Activated naive CD4-positive, alpha-beta T cell treated with anti-CD3 and anti-CD28 coated beads for 36 hours (primary cell): ENCODE measurements at places on chromosomes 5 and 9. TPM values are rescaled to one million over a fixed set of nuclear protein-coding genes. Genes with fewer than 3 reads are reported as not detected.
A peak's percentile ranks its signal among the peaks of the same experiment; 100 is the strongest.

Gene BASP1
- 0.94 TPM for total RNA-seq

DNA sequence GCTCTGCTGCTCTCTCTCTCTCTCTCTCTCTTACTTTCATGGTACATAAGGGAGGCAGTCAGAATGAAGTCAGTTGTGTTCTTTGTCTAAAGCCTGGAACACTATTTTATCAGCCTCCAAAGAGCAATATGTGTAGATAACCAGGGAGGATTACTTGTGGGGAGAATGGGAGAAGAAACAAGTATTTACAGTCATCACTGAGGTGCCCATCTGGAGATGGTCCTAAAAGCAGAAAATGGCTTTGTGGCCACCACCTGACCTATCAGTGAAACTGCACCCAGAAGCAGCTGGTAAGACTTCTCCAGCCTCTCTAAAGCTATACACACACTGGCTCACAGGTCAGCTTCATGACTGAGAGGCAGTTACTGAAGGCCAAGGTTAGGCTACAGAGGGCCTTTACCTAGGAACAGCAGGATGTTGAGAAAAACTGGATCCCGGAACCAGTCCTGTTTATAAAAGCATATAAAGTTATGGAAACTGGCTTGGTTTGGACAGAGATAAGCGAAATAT lies 75.1 kb downstream of the MRPS27 start:
- DNase-seq = no peak

DNA sequence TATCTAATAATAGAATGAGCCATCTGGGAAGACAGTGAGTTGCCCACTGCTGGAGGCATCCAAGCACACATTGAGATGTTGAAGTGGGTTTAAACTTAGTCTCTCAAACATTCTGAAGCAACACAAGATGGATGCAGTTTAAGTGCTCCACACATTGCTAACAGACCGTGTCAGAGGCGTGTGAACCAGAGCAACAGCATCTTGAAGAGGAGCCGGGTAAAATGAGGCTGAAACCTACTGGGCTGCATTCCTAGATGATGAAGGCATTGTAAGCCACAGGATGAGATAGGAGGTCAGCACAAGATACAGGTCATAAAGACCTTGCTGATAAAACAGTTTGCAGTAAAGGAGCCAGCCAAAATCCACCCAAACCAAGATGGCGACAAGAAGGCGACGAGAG lies 73.5 kb upstream of the TMEM215 start:
- DNase-seq = no peak

GRCh38 chr5:89267788-89268187 lies 384.8 kb upstream of the MEF2C start:
- no peak for DNase-seq

DNA sequence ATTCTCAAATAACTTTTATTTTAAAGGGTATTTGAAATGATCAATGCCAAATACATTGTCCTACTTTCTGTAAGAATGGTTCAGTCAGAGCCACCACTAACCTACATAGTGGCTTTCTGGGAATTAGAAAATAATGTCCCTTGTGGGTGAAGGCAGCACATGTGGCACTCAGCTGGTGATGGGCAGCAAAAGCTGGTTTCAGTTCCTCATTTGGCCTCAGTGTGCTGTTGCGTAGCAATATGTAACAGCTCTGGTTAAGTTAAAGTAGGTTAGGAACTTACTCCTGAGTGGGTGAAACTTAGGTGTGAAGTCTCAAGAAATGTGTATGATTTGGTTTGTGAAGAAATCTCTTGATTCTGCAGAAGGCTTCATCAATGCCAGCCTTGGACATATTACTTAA lies 99.6 kb upstream of the SPEF2 start:
- no peak for DNase-seq

Gene SLC28A3
- total RNA-seq = 0.32 TPM

GRCh38 chr5:3339092-3339797 lies 256.4 kb upstream of the IRX1 start:
- DNase-seq = no peak

DNA sequence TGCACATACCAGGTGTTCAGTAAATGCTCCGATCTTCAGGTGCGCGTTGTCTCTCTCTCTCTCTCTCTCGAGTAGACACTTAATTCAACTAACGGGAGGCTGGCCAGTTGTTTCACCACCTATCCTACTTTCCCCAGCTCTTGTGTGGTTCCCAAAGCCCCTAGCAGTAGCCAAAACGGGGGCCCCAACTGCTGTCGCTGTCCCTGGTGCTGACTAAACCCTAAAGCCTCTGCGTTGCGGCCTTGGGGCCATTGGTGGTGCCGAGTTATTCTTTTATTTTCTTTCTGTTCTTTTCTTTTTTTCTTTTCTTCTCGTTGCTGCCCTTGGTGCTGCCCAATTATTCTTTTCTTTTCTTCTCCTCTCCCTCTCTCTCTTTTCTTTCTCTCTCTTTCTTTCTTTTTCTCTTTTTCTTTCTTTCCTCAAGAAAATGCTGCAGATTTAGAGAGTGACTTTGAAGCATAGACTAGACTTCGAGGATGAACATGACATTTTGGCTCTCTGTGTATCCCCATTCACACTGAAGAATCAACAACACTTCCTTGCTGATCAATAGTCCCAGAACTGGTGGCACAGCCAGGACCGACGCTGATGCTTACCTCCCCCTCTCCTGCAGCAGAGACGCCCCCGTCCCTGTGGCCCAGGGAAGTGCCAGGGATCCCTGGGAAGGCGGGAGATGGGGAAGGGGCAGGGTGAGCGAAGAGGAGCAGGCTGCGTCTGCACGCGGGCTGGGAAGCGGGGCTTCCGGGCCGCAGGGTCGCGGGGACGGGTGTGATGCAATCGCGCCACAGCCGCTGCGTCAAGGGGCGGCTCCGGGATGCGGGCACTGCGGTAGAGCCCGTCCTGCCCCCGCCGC lies at the start of gene FBLL1:
TSS of gene FBLL1 (plus strand) at position 785 of the 853 bp plus-strand sequence. CDS start 200 bp downstream, outside the sequence.
- peak; percentile 51 for DNase-seq

DNA sequence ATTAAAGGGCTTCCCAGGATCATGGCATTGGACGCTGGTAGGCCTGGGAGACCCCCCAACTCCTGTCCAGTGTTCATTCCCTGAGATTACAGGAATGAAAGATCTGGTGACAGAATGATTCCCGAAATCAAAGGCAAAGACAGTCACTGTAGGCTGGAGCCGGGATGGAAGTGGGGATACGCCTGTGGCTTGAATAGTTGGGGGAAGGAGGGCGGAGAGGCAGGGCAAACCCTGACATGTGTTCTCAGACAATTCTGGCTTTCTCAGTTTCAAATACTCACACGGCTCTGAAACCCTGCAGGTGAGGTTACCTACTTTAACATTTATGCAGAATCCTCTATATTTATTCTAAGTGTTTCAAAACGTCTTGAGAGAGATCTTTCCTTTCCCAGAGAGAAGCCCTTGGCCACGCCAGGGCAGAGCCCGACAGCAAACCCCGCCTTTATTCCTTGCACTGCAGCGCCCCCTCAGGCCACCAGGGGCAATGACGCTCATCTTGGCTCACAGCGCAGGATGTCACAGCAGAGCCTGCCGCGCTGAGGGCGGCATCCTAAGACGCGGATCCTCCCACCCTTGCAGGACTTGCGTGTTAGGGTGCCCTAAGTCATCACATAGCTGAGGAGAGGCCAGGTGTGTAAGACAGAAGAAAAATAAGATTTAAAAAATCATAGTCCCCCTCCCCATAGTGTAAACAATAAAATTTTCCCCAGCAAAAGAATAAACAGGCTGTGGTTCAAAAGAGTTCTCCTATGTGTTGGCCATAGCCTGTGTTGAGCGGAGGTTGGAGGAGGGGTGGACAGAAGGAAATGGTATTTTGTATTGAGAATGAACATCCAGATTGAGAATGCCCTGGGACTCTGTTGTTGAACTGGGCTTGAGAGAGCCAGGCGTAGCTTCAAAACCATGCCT lies 284.5 kb downstream of the NTRK2 start:
- DNase-seq = peak; percentile 71

- DNase-seq = no peak
These were observed 35.2 kb upstream of the ADAMTS2 start for GRCh38 chr5:179380211-179381035.

DNA sequence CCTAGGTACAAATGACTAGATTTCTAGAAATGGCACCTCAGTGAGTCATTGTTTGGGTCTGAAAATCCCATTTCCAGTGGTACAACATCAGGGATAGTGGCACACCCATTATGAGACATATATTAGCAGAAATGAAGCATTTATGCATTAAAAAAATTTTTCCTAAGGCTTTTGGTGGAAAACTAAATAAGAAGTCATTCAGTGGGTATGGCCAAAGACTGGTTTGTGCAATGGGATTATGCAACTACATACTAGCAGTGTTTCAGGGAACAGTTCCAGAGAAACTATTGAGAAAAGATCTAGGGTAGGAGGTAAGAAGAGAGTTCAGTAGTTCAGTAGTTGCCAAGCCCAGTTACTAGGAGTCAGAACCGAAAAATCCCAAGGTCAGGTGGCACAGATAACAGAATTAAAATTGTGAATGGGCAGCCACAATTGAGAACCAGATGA lies 106.5 kb upstream of the HAPLN1 start:
- DNase-seq = no peak
